Sciatic nerve (tissue), 2 donors: ENCODE measurements at places on chromosomes 6 and 20. TPM values are rescaled to one million over a fixed set of nuclear protein-coding genes. Genes with fewer than 3 reads are reported as not detected.

Gene PARD6B
- 5.7 TPM for total RNA-seq

Gene MAP7
- 1.2 TPM for total RNA-seq

DNA sequence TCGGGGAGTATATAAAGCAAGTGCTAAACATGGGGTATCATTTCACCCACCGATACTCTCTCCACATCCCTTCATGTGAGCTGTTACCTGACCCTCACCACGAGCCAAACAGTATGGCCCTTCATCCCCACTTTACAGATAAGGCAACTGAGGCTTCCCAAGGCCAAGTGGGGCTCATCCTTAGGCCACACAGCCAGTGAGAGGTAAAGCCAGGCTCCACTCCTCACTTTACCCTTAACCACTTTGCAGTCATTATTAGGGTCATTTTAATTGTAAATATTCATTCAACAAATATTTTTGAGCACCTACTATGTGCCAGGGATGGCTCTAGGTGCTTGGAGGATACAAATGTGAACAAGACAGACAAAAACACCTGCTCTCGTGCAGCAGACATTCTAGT lies 7.0 kb downstream of the SIRPA start:
- no peak for DNase-seq

- DNase-seq: no peak
Measured at GRCh38 chr6:15530411-15530810, 132.4 kb downstream of the DTNBP1 start.

- no peak for DNase-seq
Measured at GRCh38 chr6:195861-196360, 96.4 kb upstream of the DUSP22 start.

- no peak for DNase-seq
Measured at GRCh38 chr6:7332090-7332745, 19.2 kb upstream of the SSR1 start.

- DNase-seq: no peak
Measured at GRCh38 chr6:131065112-131065823, 2.2 kb upstream of the EPB41L2 start.

DNA sequence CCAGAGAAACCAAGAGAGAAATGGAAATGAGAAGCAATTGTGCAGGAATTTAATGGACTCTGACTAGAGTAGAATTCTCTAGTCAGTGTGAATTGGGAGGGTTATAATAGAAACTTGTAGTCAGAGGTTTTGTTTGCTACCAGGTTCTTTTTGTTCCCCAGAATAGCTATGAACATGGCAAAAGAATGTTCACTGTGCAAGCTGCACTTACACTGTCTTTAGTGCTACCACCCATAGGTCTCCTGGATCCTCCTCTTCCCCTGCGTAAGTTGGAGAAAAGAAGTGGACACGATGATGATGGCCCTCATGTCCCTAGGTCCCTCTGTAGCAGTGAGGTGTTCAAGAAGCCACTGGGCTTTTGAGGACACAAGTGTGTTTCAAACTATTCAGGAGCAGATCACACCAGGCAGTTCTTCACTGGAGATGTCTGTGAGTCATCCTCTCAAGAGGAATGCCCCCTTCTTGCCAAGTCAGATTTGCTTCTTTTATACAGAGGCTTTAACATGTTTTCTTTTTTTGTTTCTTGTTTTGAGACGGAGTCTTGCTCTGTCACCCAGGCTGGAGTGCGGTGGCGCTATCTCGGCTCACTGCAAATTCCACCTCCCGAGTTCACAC lies 47.6 kb upstream of the SMIM8 start:
- DNase-seq: no peak

- DNase-seq: no peak
Measured at GRCh38 chr20:40294747-40295146, 394.3 kb downstream of the MAFB start.
